ENCODE measurements at places on chromosomes 2 and 18.

GRCh38 chr2:180905461-180905860, 74.9 kb upstream of the UBE2E3 start:
- no peak for DNase-seq

DNA sequence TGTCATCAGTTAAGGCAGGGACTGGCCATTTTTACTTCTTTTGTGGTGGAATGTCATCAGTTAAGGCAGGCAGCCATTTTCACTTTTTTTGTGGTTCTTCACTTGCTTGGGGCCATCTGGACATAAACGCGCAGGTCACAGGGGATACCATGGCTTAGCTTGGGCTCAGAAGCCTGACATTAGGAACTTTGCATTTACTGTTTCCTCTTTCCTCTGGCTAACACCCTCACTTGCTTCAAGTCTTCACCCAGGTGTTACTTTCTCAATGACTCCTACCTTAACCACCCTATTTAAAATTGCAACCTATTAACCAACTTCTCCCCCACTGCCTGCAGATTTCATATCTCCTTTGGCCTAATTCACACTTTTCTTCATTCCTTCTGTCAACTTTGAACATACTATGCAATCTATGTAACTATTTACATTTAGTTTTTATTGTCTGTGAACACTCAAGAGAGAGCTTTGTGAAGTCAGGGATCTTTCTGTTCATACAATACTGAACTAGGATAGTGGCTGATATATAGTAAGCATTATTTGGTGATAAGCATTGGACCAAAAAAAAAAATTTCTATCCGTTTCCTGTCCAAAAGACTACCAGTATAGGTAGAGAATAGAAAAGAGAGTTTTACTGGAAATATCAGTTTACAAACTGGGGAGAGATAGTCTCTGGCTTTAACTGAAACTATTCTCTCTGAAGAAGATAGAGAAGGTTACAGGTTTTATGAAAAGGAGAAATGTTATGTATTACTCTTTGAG, 600.1 kb upstream of the ZNF804A start:
- DNase-seq, result no peak

DNA sequence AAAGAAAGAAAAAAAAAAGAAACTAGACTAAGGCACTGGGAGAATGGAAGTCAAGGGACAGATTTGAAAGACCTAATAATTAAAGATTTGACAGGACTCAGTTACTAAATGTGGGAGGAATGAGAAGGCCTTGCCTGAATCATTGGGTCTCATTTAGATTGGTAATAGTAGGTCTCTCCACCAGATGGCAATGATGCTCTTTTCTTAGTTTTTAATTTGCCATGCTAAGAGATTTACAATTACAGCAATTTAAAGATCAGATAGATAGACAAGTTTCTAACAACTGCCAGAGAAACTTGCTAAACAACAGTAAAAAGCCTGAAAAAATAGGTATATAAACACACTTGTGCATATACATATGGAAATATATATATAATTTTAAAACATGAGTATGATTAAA, 153.0 kb downstream of the TMEM247 start:
- no peak for DNase-seq

DNA sequence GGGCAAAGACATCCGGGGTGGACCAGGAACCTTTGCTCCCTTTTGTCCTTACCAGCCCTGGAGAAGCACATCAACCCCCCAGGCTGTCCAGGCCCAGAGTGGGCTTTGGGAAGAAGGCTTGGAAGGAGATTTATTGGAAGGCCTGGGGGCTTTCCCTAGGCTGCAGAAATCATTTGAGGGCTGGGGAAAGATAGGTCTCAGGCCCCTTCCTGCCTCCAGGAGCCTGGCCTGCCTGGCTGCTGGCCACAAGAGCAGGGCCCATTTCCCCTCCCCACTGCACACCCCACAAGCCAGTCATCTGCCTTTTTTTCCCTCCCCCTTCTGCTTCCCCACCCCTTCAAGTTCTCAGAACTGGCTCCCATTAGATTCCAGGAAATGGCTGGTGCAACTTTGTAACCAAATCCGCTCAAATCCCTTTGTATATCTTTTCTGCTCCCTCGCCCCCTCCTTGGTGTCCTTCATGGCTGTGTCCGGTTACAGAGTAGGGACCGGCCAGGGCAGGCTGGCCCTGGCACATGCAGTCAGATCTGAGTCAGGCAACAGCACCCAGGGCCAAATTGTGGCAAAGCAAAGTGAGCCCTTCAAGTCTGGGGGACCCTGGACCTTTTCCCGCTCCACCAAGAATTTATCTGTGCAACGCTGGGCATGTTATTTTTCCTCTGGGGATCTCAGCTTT, 20.8 kb upstream of the TNP1 start:
- no peak for DNase-seq

GRCh38 chr2:151422917-151423439, 13.3 kb downstream of the RIF1 start:
- no peak for DNase-seq

- DNase-seq, result no peak
Observed at GRCh38 chr2:238869293-238870124, 21.6 kb downstream of the TWIST2 start.

- no peak for DNase-seq
Observed at GRCh38 chr2:85215448-85216401, 82.5 kb downstream of the TCF7L1 start.

- peak; percentile 47 for DNase-seq
Observed at GRCh38 chr2:47905386-47906156, 727 bp downstream of the FBXO11 start.

DNA sequence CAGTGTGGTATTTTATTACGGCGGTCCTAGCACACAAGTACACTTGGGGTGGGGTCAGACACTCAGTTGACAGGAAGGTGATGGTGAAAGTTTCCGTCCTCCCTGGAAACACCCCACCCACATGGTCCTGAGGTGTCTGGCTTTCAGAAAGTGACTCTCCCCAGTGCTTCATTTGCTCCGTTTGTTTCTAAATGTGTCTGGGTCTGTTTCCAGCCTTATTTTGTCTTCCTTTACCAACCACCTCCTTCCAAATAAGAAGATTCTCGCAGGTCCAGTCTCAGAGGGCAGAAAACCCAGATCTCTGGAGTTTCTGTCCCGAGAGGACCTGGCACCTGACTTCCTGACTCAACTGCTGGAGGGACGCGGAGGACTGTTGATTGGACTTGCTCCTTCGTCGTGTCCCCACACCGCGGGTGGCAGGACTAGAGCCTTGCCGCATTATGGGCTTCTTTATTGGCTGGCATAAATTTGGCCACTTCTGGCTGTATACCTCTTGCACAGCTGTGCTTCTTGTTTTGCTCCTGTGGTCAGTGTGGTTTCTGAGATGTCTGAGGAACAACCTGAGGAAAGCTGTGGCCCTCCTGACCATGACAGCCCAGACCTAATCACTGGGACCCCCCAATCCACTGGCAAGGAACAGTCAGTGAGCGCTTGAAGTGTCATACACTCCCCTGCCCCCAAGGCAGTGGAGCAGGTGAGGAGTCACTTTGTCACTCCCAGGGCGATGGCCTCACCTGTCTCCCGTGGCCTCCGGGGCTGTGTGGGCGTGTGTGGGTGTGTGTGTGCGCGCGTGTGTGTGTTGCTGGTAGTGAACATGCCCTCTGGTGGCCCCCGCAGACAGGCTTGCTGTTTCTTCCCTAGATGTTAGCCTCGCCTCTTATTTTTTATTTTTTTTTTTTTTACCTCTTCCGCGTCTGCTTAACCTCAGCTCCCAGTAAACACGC, 45.6 kb downstream of the MEX3C start:
- DNase-seq, result peak; percentile 71

GRCh38 chr2:172334988-172335387, 92.4 kb upstream of the ITGA6 start:
- DNase-seq, result no peak

DNA sequence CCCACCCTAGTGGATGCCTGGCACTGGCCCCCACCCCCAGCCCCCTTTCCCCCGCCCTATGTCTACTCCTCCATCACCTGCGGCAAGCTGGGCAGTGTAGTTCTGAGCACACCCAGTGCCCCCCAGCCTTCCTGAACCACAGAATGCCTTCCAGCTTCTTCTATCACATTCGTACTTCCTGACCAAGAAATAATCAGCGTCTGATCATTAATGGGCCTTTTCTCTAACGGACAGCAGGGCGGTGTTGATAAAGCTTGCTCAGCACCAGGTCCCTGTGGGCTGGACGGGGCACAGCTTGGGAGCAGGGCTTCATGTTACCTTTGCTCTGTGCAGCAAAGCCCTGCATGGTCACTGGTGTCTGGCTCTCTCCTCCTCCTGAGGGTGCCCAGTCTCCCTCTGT, 15.4 kb downstream of the UXS1 start:
- no peak for DNase-seq

DNA sequence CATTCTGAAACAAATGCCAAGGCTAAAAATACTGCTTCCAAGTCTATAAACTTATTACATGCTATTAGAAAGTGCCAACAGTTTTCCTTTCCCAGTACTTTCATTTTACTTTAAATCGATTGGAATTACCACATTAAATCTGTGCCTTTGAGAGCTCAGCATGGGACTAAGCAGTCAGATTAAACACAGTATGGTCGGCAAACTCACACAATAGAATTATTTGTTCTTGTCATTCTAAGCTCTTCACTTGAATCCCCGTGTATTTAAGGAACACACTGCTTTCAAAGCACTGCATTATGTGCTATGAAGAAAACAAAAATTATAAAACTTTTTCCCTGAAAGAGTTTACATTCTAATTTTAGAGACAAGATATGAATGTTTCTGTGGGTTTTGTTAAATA, 444.4 kb upstream of the SLC39A10 start:
- DNase-seq, result no peak
